ENCODE measurements at places on chromosomes 12 and 14.

- DNase-seq, result no peak
Observed at GRCh38 chr12:54166567-54167499, 22.0 kb downstream of the SMUG1 start.

GRCh38 chr14:101112351-101113107 lies 209.0 kb upstream of the RTL1 start:
- DNase-seq, result no peak

- no peak for DNase-seq
Observed at GRCh38 chr14:72678356-72678755, 215.5 kb downstream of the DPF3 start.

- DNase-seq, result no peak
Observed at GRCh38 chr14:67977434-67978034, 158.0 kb downstream of the RAD51B start.

DNA sequence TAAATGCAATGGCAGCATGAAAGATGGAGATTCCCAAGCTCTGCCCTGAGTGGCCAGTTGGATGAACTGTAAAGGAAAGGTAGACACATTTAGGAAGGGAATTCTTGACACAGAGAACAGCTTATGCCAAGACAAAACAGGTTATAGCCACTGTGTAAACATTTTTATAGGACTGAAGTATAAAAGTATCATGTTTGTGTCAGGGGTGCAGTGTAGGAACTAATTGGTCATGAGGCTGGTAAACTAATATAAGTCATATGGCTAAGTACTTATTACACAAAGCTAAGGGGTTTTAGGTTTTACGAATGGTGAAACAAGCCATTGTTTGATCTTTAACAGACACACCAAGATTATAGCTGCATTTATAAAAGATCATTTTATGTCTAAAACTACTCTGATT lies 207.7 kb upstream of the SLC16A7 start:
- no peak for DNase-seq

GRCh38 chr12:117344716-117345115 lies 16.7 kb downstream of the NOS1 start:
- DNase-seq, result no peak

- DNase-seq, result no peak
Observed at GRCh38 chr14:101849640-101850039, 88.1 kb downstream of the PPP2R5C start.

DNA sequence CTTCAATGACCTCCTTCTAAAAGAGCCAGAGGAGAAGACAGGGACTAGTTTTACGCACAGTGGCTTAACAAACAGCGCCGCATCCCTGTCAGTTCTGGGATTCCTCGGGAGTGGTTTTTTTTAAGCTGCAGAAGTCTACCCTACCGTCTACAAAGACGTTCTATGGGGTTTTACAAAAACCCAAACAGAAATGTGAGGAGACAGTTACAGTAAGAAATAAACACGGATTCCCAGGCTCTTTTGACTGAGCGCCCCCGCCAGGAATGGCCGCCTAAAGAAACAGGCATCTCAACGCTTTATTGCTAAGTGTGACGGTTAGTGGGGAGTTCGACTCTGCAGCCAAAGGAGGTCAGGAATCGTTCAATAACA lies 484 bp downstream of the ALKBH1 start:
- DNase-seq, result peak; percentile 6

DNA sequence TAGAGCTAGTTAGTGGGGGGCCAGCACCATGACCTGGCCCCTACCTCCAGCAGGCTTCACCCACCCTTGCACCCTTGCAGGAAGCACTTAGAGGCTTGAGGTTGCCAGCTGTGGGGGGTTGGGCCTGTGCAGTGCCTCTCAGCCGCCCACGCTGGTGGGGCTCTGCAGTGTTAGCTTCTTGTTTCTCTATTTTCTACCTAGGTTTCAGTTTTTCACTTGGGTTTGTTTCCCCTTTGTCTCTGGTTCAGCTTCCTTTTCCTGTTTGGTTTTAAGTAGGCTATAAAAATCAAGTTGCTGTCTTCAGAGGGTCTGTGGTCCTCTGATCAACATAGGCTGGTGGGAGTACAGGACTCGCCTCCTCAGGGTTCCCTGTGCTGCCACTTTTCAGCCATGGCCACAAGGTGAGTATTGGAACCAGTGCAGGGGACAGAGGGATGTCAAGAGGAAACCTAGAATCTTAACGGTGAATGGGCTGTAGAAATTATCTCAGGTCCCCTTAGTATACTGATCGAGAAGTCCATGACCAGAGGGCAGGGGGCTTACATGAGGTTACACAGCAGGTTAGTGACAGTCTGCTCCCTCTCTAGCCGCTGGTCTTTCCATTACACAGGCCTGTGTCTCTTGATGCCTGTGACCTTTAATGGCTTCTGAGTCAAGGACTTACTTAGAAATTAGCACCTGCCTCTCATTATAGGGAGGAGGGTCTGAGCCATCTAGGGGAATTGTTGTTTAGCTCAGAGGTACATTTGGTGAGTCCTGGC lies at the start of gene EVL:
Gene EVL (plus strand): TSS at position 312 of the 761 bp plus-strand sequence. CDS start 79 bp downstream, at position 391.
- DNase-seq, result no peak

- DNase-seq, result no peak
Observed at GRCh38 chr12:132638541-132639408, 20.2 kb downstream of the P2RX2 start.

DNA sequence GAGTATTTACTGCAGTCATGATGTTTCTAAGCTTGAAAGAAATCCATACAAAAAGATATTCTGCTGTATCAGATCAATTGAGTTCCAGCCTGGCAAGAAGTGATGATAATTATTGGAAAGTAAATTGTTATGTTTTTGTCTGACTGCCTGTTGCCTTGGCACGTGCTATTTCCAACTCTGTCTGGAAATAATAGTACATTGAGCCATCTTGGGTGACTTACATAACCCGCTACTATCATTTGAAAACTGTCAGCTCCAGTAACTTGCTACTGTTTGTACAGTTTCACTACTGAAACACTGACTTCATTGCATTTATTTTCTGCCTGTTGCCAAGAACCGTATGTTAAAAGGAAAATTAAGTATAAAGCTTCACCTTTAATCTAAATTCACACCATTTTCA lies 318.6 kb downstream of the ITPR2 start:
- no peak for DNase-seq

- peak; percentile 16 for DNase-seq
Observed at GRCh38 chr12:97308576-97309198, 153.9 kb upstream of the RMST start.

DNA sequence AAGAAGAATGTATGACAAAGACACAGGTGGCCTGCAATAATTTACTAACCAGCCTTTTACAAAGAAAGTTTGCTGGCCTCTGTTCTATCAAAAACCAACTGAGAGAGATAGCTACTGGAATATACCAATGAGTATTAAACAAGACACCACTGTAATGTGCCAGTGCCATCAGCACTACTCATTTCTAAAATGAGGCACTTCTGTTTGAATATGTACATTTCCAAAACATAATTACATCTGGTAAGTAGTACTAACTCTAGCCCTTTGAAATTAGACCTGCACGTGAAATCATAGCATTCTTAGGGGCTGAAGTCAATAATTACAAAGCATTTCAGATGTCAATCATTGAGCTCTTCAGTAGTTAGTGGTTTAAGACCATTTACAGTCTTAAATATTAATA lies 6.9 kb upstream of the SYCP3 start:
- no peak for DNase-seq

DNA sequence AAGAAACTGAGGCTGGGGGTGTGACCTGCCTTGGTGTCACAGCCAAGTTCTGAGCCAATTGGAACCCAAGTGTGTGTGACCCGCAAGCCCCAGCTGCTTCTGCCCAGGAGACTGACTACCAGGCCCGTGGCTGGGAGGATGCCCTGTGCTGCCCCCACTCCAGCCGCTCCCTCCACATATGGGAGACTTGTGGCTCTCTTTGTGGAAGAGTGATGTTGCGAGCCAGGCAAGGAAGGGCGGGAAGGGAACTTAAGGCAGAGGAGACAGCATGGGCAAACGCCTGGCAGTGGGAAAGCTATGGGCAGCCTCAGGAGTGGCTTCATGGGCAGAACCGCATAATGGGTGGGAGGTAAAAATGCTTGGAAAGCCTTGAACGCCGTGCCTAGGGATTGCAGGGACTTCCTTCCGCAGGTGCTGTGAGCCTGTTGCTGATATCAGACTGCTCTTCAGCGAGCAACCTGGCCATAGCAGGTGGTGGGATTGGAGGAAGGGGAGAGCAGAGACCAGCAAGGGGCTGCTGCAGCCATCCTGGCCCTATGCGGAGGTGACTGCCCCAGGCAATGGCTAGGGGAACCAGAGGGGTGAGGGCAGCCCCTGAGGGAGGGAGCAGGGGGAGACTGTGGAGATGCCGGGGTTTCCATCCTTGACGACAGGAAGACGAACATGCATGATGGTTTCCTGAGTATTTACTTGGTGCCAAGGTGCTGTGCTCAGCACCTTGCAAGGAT lies 115.7 kb downstream of the LGMN start:
- no peak for DNase-seq

DNA sequence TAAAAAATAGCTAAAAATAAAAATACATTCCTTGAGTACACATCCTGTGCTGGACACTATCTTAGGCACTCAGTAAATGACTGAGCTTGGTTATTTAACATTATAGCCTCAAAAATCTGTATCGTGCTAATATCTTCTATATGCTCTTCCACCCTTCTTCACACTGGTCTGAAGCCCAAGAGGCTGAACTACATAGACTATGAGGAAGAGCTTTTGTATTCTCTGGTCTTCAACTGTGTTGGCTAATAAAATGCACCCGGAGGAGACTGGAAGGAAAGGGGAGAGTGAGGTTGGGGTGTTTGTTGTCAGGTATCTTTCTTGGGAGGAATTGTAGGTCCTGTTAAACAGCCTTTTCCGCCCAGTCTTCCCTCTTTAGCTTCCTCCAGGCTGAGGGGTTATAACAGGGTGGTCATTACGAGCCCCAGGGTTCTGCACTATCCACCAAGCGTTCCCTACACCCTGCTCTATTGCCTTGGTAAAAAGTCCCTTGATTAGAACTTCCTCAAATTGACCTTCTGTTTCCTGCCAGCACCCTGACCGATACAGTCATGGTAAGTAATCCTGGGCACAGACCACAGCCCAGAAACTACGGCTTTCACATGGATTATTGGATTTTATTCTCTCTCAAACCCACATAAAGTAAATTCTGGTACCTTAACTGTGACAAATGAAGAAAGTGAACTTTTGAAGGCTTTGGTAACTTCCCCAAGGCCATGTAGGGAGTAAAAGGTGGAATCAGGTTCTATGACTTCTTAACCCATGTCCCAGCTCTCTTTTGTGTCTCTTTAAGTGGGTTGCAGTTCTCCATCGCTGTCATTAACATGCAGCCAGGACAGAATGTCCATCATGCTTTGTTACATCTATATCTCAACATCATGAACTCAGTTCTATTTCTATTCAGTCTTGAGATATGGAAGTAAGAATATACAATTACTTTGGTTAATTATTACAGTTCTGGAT lies 71.3 kb downstream of the PTHLH start:
- DNase-seq, result no peak

- no peak for DNase-seq
Observed at GRCh38 chr12:91272461-91273063, 89.9 kb upstream of the DCN start.

GRCh38 chr12:4031703-4032291 lies 158.6 kb upstream of the PARP11 start:
- DNase-seq, result no peak

GRCh38 chr14:100334904-100335303 lies 11.8 kb downstream of the SLC25A47 start:
- DNase-seq, result no peak

GRCh38 chr12:104448451-104448850 lies 8.3 kb upstream of the CHST11 start:
- no peak for DNase-seq

GRCh38 chr12:75900226-75900625 lies 131.3 kb downstream of the PHLDA1 start:
- no peak for DNase-seq

DNA sequence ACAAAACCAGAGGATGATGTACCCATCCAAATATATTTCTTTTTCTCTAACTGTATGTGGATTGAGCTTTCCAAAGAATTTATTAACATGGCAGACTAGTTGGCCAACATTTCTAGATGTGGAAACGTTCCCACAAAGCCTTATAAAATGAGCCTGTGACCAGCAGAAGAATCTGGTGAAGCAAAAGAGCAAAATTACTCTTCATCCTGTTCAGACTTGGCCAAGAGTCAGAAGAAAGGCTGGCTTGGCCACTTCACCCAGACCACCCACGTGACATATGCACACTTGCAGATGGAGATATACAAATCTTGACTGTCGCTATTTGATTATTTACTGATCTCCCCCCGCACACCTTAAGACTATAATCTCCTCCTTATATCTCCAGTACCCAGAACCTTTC lies 96.7 kb downstream of the NUAK1 start:
- DNase-seq, result no peak

DNA sequence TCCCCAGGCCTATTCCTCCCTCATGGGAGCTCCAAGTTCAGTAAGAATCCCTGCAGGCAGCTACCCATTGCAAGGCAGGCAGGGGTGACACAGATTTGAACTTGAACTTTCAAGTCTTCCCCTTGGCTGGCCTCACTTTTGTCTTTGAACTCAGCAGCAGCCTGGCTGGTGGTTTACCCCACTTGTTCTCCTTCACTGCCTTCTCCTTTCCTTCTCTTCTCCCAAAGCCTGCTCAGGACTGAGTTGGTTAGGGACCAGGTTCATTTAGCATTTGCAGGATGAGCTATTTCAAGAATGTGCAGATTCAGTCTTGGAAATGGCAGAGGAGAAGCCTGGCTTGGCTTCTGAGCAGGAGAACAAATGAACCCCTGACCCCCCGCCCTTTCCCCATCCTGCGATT lies 67.7 kb upstream of the TBX3 start:
- DNase-seq, result no peak

- DNase-seq, result no peak
Observed at GRCh38 chr12:9134981-9135628, 19.4 kb upstream of the A2M start.

DNA sequence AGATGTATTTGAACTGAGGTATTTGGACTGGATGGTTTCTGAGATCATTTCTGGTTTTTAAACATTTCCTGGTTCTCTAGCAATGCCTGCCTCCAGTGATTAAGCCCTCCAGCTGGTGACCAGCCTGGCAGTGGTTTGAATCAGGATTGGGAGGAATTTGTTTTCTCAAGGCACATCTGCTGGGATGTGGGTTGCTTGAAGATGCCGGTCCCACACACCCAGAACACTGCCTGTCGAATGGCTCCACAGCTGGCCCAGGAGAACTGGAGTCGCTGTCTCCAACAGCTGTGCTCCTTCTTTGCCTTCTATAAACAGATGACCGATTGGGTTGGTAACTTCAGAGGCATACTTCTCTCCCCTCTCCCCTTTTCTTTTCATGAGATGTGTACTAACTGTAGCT lies 258.0 kb upstream of the DDHD1 start:
- DNase-seq, result peak; percentile 74

DNA sequence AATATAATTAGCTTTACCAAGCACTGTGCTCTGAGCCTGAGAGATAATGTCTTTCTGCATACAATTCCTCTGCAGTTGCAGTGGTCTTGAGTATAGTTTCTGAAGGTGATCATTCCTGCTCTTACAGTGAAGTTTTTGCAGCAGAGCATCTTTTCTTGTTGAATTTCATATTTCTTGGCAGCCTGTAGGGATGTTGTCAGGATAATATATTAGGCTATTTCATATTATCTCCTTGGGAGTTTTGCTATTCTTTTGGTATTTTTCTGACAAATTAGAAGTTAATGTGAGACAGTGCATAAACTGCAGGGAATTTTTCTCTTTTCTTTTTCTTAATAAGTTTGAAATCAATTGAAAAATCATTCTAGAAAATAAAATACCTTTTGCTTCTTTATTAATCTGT lies 1502.6 kb upstream of the FLRT2 start:
- no peak for DNase-seq

- DNase-seq, result no peak
Observed at GRCh38 chr12:11762723-11763326, 113.4 kb downstream of the ETV6 start.
